ENCODE measurements at places on chromosomes 2 and 18.

DNA sequence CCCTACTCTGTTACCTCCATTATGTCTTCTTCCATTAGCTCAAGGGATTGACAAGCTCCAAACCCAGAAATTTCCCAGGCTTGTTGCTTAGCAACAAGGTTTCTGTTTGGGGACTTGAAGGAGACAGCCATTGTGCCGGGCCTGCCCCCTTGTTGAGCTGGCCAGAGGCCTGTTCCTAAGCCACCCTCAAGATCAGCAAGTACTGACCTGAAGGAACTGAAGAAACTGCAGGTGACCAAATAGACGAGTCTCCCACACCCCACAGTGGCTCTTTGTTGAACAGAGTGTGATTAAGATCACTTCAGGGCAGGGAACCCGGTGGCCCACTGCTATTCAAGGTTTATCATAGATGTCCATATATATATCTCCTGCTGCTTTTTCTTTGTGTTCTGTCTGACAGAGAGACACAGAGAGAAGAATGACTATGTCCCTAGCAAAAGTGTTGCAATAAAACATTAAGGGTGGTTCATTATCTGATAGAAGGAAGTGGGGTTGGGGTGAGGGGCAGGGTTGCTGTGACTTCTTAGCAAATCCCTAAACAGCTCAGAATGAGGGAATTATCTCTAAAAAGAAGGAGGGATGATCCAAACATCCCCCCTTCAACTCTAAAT, 69.2 kb downstream of the RNF144A start:
- no peak for DNase-seq

GRCh38 chr2:86238354-86238753, 39.1 kb downstream of the MRPL35 start:
- no peak for DNase-seq

- DNase-seq = no peak
Measured at GRCh38 chr2:6089474-6089873, 397.3 kb downstream of the SOX11 start.

DNA sequence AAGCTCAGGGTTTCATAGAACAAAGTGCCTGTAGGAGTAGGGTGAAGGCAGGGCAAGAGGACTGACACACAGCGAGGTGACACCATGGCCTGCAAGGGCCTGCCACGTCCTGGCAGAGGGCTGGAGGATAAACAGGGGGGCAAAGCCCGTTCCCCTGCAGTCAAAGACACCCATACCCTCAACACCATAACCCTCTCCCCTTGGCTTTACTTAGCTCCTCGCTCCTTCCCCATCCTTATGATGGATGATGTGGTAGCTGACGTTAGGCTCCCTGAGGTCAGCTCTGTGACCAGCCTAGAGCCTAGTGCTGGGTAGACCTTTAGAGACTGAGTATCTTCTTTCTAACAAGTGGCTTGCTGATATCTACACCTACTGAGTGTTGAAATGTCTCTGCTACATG, 683.3 kb upstream of the HS6ST1 start:
- no peak for DNase-seq

DNA sequence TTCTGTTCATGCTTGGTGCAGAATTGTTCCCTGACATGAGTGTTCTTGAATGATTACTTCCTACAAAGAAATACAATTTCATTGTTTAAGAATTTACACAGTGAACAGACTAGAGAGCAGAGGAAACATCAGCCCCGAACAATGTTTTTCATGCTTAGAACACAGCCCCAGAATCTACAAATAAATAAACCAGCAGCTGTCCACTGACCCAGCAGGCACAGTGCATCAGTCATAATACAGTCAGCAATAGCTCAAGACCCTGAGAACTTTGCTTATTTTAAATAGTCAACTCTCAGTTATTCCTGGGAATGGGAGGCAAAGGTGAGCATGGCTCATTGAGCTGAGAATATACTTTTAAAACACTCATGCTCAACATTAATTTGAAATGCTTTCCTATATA, 38.4 kb downstream of the XIRP2 start:
- DNase-seq = no peak

DNA sequence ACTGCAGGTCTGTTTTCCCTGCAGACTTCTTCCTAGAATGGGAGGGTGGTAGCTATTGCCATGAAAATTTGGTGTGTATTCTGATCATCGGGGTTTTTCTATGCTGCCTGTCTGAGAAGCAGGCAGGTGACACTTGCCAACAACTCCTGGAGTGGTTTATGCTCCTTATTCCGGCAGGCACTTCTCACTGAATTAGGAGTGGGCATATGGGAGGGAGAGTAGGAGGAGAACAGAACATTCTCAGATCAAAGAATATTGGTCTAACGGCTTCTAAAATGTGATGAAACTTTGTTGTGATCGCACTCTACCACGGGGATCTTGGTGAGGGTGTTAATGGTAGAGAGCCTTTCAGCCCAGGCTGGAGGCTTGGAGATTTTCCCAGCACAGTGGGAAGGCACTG, 480.8 kb downstream of the PLCL1 start:
- DNase-seq = no peak

DNA sequence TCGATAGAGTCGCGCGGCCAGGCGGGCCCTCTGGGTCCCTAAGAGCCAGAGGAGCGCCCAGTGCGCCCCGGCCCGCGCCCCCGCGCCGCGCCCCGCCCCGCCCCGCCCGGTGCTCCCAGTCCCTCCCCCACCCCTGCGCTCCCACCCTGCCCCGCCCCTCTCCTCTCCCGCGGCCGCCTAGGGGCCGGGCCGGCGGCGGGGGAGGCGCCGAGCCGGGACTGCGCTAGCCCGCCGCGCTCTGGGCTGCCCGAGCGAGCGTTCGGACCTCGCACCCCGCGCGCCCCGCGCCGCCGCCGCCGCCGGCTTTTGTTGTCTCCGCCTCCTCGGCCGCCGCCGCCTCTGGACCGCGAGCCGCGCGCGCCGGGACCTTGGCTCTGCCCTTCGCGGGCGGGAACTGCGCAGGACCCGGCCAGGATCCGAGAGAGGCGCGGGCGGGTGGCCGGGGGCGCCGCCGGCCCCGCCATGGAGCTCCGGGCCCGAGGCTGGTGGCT, at the start of gene GPC1:
Gene GPC1, plus strand, starts transcription at position 207 of the 491 bp plus-strand sequence. Its CDS starts 256 bp downstream, at position 463.
- DNase-seq = no peak

DNA sequence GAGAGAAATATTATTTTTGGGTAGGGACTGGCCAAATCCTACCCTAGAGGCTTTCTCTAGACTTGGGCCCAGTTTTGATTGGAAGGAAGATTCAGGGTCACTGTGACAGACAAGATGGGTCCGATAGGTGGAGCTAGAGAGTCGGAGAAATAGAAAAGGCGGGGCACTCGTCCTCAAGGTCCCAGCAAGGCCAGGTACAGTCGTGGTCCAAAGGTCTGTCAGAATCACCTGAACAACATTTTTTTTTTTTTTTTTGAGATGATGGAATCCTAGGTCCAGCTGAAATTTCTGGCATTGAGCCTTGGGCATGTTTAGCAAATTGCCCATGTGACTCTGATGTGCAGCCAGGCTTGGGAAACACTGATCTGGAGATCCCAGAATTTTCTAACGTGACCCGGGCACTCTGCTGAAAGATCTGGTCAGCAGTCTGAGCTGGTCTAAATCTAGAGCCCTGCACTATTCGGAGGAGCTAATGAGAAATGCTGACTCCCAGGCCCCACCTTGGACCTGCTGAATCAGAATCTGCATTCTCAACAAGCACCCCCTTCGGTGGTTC, 23.0 kb upstream of the NTSR2 start:
- peak; percentile 33 for DNase-seq

DNA sequence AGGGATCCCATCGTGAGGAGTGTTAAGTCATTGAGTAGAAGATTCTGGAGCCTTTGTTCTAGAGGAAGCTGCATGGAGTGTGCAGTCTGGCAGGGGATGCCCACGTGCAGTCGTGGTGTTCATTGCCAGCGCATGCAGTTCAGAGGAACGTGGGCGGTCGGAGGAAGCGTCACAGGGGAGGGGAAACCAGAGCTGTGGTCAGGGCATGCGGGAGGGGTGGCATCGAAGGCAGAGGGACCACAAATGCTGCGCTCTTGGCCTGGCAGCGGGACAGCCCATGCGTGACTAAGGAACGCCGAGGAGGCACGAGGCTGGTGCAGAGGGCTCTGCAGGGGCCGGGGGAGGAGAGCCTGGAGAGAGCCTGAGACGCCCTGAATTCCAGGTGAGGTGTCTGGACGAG, 141.1 kb downstream of the KLHL29 start:
- no peak for DNase-seq

DNA sequence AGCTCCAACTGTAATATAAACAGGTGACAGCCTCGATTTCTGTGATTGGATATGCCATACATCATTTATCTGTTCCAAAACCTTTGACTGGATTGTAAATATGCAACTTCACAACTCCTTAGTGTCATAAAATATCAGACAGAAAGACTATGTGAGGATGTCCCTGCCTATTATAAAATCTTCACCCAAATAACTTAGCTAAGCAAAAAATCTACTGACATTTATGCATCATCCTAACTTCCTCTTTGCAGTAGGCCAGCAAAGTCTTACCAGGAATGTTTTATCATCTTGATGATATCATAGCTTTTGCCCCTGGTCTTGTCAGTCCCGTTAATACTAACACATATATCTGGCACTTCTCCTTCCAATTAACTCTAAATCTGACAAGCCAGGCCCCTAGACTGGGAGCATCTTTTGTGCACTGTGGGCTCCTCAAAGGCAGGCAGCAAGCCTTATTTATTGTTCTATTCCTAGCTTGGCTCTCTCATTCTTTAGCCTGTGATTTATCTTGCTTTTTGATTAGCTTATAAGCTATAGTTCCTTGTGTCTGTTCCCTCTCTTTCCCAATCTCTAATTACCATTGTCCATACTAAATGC, 356.5 kb upstream of the HNMT start:
- DNase-seq = no peak

GRCh38 chr2:98564541-98565132, 43.7 kb downstream of the COA5 start:
- no peak for DNase-seq

DNA sequence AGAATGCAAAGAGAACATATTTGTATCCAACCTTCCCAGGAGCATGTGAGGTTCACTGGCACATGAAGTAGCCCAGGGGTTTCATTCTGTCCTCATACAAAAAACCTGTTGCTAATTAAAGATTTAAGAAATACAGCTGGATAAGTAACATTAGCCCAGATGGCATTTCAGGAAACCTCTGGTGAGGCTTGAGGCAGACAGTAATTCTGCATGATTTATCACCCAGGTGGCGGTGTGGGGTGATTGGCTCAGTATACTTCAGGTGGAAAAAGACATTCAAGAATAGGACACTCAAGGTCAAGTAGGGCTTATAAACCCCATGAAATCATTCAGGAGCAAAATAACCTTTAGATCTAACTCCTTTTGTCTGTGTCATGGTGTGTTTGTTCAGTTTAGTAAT, 237.4 kb downstream of the RNF144A start:
- no peak for DNase-seq

DNA sequence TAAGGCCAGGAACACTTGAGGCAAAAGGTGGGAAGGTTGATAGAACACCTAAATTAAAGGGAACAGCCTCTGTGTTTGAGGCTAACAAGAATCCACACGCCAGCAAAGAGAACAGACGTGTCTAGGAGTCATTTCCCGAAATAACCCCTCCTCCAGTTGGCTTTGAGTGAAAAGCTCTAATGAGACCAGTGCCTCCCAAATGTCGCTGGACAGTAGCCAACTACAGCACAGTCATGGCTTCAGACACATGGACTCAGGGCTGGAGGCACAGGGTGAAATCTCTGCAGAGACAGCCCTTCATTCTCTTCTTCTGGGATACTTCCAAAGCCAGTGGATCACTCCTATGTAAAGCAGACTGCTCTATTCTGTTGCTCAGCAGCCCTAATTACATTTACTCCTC, 49.6 kb downstream of the SOWAHC start:
- DNase-seq = no peak

DNA sequence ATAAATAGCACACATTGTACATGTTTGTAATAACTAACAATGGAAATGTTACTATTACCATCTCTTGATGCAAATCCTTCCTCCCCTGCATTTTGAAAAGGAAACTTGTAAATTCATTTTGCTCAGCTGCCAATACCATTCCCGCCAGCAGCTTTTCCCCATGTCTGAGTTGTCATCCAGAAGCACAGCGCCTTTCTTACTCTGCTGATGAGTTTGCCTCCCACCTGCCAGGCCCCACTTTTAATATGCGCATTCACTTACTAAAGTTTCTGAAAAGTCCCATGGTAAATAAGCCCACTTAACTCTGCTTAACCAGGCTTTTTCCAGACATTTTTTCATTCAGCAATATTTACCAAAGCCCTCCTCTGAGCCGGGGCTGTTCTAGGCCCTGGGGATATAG, 3.9 kb downstream of the CHST10 start:
- no peak for DNase-seq

GRCh38 chr18:39232490-39232889, 1666.9 kb upstream of the CELF4 start:
- DNase-seq = no peak

- no peak for DNase-seq
Measured at GRCh38 chr18:75319905-75320304, 107.6 kb downstream of the SMIM21 start.

DNA sequence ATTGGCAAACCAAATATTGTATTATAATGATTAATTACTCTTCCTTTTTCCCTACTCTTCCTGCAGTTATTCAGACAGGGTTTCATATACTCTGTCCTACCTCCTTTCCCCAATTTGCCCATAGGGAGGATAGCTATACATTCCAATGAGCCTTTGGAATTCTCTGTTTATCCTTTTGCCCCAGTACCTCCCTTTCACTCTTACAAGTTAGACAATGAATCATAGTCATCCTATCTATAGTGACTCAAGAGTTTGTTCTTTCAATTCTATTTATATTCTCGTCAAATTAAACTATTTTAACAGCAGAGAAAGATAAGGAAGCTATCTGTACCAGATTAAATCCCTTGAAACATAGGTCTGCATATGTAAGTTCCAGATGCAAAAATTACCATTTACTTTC, 437.5 kb downstream of the NR4A2 start:
- no peak for DNase-seq

All from iPS DF 19.7 (cell line).